Frontal cortex (tissue), 4 donors: ENCODE measurements at places on chromosomes 5 and 9.

DNA sequence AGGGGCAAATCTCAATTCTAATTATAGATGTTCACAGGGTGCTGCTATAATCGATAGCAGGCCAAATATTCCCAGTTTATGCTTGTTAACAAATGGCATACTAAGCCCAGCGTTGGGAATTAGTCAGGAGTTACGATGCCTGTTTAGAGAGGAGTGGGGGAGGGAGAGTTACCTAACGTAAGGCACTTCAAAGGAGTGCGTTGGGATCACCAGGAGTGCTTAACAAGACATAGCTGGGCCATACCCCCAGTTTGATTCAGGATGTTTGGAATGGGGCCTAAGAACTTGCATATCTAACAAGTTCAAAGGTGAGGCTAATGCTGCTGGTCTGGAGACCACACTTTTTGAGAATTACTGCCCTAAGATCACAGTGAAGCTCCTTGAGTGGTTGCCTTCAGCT lies 14.5 kb upstream of the SRP19 start:
- no peak for DNase-seq

DNA sequence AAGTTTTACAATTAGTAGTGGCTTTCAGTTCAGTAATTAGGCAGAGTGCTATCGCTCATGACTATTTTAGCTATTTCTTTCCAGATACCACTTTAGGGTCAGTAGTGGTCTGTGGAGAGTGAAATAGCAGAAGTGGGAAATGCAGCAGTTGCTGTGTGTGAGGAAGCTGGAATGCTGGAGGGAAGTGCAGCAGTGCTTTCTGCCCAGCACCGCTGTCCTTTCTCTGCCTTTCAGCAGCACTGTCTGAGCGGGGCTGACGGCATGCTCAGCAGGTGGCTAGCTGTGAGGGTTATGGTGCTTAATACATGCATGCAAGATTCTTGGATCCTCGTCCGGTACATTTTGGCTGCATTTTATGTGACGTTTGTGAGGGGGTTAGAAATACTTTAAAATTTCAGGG lies 213.9 kb downstream of the PBX3 start:
- no peak for DNase-seq

DNA sequence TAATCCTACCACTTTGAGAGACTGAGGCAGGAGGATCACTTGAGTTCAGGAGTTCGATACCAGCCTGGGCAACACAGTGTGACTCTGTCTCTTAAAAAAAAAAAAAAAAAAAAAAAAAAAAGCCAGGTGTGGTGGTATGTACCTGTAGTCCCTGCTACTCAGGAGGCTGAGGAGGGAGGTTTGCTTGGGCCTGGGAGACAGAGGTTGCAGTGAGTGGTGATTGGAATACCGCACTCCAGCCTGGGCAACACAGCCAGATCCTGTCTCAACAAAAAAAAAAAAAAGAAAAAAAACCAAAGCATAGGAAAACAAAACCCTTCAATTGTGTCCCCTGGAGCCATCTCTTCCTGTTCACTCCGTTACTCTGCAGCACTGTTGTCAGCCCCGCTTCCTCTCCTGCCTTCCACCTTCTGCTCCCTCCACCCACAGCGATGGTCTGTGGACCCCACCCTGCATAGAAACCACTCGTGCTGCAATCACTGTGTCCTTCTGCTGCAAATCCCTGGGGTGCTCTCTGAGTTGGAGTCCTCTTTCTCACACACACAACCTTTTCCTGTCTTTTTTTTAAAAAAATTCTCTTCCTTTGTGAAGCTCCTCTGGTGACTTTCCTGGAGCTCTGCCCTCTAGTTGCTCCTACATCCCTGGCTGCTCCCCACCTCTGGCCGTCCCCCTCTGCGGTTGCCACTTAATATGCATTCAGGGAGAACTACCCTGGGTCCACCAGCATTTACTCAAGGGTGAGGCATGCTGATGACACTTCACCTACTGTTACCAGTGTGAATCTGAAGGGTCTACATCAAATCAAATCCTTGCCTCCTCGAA lies 22.2 kb downstream of the CCT5 start:
- no peak for DNase-seq

GRCh38 chr9:125486152-125486508 lies 220.9 kb downstream of the MAPKAP1 start:
- no peak for DNase-seq

DNA sequence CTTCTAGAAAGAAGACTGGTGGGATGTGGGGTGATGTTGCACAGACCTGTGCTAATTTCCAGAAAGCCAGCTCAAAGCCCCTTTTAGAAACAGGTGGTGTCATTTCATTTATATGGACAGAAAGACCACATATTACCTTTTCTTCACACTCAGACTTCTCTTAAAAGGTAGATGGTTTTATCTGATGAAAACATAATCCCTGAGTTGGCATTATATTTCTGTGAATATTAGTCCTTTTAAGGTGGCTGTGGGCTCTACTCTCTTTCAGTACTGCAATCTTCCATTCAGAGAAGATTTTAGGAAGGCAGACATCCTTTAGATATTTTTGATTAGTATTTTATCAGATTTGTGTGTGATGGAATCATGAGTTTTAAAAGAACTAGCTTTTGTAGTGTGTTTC lies 73.2 kb downstream of the PPIC start:
- no peak for DNase-seq

DNA sequence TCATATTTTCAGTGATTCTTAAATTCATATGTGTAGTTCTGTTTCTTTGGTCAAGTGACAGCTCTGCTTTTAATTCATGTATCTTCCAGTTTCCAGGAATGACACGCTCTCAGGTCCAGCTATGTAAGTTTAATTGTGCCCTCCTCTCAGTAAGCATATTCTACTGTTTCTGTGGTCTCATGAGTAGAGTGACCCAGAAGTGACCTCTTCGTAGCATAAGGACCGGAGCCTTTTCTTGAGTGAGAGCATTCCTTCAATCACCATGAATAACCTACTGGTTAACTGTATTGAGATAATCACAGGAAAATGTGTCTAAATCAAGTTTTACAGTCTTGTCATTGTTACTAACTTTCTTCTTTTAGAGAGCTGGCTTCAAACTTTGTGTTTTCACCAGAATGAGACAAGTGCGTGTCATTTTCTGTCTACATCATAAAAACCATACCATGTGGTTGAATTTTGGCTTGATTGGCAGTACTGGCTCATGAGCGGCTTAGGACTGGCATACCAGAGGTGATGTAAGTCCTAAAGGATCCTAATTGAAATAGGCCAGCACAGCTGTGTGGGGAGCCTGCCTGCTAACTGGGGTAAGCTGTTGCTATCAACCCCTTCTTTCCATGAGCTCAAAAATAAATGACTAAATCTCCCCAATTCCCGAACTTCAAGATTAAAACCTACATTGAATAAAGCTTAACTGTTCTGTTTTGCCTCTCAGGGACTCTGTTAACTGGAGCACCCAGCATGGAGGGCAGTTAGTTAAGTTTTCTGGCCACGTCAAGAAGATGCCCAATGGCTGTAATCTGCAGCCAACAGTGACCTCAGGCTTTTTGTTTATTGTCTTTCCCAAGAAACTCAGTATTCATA lies 4.8 kb downstream of the ADAMTSL1 start:
- no peak for DNase-seq

GRCh38 chr5:5419291-5420210 lies 2.9 kb upstream of the ICE1 start:
- DNase-seq = no peak

GRCh38 chr9:21856301-21857094 lies 54.1 kb downstream of the MTAP start:
- DNase-seq = no peak
